ENCODE measurements at places on chromosomes 7 and 10.

GRCh38 chr10:58010073-58010702 is 257.5 kb downstream of the IPMK start:
- no peak for DNase-seq

- DNase-seq, result no peak
Measured at GRCh38 chr10:30420266-30420665, 13.7 kb upstream of the MAP3K8 start.

DNA sequence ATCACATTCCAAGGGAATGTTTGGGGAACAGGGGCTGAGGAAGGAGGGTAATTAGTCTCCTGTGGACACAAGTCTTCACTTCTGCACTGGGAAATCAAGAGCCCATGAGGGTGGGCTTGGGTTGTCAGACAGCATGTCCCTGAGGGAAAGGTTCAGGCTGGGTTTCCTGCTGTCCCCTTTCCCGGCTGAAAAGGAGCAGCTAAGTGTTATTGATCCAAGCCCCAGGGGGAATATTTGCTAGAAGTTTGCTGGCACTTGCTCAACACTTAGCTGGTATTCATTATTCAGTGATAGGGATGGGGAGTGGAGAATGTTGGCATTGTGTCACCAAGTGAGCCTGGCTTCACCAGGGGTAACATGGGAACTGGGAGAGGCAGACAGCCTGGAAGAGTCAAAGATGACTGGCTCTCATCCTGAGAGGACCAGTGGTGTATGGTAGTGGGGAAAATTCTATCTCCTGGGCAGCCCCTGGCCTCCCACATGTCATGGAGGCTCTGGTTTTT is 344.4 kb upstream of the PODXL start:
- DNase-seq, result no peak

DNA sequence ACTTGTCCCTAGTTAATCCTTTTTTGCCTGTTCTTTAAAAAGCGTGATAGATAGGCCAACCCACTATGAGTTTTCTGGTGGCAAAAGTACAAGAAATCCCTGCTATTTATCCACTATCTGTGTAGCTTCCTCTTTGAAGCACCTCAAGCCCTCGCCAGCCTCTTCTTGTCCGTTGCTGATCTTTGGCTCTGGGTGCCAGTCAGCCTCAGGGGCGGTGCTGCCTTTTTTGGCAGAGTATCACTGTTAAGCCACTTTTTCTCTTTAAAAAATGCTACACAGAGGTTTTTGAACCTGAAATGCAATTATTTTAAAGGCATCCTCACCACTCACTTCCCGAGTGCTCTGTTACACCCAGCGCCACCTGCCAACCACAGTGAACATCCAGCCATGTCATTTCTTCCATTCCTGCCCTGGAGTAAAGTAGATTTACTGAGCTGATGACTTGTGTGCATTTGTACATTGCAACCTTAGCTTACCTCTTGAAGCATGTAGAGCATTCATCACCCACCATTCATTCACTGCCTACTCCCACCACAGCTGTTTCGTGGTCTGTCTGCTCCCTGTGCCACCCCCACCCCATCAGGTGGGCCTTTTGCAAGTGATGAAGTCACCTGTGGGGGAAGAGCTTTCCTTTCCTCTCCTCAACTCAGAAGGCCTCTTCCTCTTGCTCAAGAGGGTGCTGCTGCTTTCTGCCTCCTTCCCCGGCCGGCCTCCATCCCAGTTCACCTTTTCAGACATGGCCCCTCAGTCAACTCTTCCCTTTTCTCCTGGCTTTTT is 414.2 kb upstream of the GALNT17 start:
- no peak for DNase-seq

GRCh38 chr10:34405611-34406462 is 409.3 kb downstream of the PARD3 start:
- DNase-seq, result peak; percentile 50

GRCh38 chr10:69752479-69752878 is 49.2 kb upstream of the COL13A1 start:
- DNase-seq, result no peak

- DNase-seq, result no peak
Measured at GRCh38 chr7:128458956-128459355, 3.3 kb downstream of the HILPDA start.

DNA sequence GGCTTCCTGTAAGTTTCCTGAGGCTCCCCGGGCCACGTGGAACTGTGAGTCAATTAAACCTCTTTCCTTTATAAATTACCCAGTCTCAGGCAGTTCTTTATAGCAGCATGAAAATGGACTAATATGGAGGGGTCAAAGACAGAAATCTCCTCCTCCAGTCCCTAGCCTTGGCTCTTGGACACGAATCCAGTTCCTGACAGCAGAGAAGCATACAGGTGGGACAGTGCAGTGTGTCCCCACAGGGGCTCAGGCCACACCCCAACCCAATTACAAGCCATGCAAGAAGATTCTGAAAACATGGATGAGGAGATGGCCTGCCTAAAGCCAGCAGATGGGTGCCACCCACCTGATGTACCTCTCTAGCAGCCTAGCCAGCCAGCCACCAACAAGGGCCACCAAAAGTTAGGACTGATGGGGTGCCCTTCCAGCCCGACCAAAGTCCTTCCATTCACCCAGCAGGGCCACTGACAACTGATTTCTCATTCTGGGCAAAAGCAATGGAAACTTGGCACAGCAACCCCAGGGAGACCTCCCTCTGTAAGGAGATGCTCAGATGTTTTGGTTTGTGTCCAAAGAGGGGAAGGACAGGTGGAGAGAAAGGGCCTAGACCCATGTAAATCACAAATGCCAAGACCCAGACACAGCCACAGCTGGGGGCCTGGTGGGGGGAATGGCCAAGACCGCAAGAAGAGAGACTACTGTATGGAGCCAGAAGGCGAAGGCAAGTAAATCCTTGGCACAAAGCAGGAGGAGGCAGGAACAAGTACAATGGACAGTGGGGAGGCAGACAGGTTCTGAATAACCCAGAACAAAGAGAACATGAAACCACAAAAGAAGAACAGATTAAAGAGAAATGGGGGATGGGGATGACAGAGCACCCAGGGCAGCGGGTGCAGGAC is 13.6 kb downstream of the GPRIN2 start:
- no peak for DNase-seq

- DNase-seq, result no peak
Measured at GRCh38 chr10:123879606-123880257, 11.9 kb downstream of the CPXM2 start.

DNA sequence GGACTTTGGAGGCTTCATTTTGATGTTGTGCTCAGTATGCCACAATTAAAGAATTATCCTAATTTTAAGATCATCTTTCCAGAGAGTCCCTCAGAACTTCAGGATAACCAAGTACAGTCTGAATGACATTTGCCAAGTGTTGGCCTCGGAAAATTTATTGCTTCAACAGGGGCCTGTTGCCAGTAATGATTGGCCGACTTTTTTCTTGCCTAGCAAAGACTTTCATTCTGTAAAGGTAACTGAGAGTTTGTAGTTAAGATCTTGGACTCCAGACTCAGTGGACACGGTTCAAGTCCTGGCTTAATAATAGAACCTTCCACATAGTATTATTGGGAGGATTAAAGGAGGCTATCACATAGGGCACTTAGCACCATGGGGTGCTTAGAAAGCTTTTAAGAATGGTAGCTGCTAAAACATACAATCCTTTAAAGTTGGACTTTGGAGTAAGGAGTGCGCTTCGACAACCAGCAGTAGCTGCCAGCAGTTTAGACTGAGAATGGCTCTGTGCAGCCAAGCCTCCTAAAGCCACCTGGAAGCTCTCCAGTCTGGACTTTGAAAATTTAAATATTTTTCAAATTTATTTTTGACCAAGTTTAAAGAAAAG is 90.0 kb downstream of the PLCE1 start:
- no peak for DNase-seq

GRCh38 chr10:122575776-122576175 is 15.2 kb downstream of the DMBT1 start:
- DNase-seq, result no peak

- DNase-seq, result no peak
Measured at GRCh38 chr7:133233142-133233541, 19.7 kb upstream of the EXOC4 start.

DNA sequence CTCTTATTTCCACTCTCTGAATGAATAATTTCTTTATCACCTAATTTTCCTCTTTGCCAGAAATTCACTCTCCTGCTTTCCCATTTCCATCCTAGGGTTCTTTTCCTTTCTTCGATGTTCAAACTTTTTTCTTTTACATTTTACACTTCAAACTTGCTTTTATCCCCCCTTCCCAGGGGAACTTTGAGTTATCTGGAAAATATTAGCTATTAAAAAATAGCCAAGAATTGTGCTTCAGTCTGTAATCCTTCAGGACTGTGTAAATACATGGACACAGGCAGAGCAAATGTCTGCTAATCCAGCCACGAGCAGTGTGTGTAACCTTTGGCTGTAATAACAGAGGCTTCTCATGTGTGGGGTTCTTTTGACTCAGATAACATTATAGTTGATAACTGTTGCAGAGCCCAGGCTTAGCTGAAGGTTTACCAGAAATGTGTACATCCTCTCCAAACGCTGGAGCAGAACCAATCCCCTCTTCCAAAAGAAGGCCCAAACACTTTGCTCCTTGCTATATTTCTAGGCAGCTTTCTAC is 4.6 kb downstream of the ASB4 start:
- no peak for DNase-seq

DNA sequence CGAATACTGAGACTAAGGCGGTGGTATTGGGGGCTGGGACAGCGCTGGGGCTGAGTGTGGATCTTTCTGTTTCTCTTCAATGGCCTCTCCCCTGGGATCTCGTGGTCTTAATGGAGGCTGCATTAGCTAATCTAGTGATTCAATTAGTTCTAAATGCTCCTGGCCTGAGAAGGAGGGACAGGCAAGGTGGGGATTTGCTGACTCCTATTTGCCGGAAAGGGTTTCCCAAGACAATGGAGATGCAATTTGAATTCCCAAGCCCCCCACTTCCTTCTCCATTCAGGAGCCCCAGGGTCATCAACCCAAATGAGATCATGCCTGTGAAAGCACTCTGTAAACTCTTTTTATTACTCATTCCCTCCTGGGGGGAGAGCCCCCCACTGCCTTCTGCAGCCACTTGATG is 111.7 kb upstream of the PLXNA4 start:
- DNase-seq, result no peak

GRCh38 chr10:131046194-131046593 is 265.3 kb downstream of the TCERG1L start:
- no peak for DNase-seq

- DNase-seq, result no peak
Measured at GRCh38 chr10:79342811-79343561, 4.3 kb upstream of the PPIF start.

DNA sequence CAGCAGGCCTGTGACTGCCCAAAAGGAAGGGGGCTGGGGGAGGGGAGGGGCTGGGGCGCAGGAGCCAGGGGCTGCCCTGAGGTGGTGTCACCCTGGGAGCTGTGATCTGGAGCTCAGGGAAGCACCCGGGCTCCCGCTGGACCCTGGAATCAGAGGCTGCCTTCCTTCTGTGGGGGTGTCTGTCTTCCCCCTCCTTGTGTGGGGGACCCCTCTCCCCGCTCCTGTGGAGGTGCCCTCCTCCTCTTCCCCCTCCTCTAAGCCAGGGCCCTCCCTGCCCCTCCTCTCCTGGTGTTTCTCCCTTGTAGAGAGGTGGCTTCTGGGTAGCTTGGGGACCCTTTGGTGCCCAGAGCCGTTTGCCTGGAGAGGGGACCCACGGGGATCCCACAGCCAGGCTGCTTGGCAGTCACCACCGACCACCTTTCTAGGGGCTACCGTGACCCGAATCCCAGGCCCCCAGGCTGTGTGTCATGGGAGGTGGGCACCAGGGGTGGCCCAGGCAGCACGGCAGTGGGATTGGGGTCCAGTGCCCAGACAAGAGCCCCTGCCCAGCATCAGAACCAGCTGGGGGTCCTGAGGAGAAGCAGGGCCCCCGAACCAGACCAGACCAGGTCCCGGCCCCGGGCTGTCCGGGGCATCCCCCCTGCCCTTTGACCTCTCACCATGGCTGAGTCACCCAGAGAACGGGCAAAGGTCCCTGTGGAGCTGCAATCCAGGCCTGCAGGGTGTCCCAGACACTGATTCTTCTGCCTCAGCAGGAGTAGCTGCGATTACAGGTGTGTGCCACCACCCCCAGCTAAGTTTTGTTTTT is 741 bp downstream of the PRAP1 start:
- DNase-seq, result no peak

- no peak for DNase-seq
Measured at GRCh38 chr7:112362053-112362650, 88.1 kb upstream of the IFRD1 start.

GRCh38 chr7:106792233-106792926 is 72.7 kb upstream of the PIK3CG start:
- peak; percentile 80 for DNase-seq

GRCh38 chr7:108455998-108456677 is at the start of gene NRCAM:
Gene NRCAM, minus strand, starts transcription at chr7:108456436. Its CDS starts 216,372 bp downstream, at chr7:108240064.
- peak; percentile 13 for DNase-seq

DNA sequence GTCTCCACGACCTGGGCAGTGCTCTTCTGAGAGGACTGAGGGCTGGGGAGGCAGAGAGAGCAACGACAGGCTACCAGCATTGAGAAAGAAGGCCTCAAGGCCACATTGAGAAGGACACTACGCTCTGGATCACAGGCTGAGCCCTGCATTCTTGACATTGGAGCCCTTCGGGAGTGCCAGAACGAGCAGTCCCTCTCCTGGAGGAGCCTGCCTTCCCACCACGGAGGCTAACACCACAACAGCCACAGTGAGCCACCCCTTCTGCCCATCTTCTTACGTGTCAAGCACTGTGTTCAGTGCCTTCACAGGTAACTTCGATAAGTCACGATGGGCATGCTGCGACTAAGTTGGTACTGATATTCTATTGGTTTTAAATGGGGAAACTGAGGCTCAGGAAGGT is 267.8 kb downstream of the RPS24 start:
- no peak for DNase-seq

GRCh38 chr7:50317697-50318669 is 13.5 kb downstream of the IKZF1 start:
- DNase-seq, result no peak

- DNase-seq, result no peak
Measured at GRCh38 chr10:58968389-58968755, 208.1 kb upstream of the PHYHIPL start.

DNA sequence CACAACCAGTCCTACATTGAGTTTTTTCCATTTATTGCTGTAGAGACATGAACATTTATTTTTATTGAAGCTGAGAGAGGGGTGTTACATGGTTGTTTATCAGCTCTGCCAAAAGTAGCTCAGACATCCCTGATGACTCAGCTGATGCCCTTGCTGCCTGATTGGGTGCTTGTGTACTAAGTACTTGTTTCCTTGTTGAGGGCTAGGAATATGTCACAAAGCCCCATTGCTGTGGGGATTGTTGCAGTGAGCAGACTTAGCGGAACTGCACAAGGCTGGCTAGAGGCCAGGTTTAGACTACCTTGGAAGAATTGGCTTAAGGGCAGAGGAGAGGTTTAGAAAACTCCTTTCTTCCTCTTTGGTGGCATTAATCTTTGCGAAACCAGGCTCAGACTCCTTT is 110.6 kb downstream of the AUTS2 start:
- no peak for DNase-seq

- no peak for DNase-seq
Measured at GRCh38 chr7:140677496-140677895, 4.8 kb downstream of the ADCK2 start.

All from EH (cell line).